T-cell (primary cell): ENCODE measurements at places on chromosomes 3 and 15.

- DNase-seq: no peak
These were observed 10.9 kb downstream of the LRRFIP2 start for GRCh38 chr3:37163262-37164015.

DNA sequence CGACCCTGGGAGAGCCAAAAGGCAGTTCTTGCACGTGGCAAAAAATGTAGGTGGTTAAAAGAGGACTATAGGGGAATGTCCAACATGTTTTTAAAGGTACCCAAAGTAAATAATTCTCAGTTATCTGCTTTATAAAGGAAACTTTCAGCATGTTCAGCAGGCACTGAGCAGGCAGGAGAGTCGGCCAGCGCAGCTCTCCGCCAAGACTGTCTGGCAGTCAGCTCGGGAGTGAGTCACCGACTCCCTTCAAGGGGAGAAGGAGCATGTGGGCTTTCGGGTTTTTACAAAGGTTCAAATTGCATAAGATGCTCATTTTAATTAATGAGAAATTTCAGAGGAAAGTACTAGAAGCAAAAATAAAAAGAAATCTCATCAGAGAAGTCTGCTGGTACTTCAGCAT lies 7.0 kb downstream of the GABRA5 start:
- no peak for DNase-seq

DNA sequence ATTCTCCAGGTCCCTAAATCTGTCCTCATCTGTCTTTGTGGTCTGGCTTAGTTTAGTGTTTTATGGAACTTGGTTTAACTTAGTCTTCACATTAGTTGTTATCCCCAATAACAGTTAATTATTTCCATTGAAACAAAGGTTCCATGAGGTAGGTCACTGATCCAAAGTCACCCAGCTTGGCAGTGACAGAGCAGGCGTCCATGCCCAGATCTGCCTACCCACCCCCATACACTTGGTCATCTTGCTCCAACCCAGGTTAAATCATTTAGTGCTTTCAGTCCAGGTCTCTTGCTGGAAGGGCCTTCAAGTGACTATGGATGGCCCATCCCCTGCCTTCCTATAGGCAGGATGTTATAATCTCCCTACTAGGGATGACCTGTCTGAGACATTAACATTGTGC lies 127.4 kb downstream of the MYRIP start:
- no peak for DNase-seq

DNA sequence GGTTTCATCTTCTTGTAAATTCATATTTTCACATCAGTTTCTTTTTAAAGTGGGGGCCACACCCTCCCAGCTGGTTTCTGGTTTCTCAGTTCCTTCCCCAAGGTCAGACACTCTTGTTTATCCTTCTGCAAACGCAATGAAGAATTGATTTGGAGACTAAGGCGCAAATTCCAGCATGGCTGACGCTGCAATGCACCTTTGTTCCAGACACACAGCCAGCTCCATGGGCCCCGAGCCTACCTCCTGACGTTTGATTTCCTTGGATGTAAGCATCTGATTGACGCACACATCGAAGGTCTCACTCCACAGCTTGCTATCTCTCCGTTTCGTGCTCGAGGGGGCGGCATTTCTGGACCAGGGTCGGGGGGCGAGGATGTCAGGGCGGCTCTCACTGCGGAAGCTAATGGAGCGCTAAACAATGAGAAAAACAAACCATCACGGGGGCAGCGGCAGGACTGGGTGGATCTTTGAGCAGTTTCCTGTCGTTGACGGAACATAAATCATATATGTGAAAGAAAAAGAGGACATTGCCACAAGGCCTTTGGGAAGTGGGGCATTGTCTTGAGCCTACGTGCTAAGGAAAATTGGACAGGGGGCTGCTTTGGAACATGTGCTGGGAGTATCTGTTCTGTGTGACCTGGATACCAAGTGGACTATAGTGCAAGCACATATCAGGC lies 46.9 kb downstream of the ARHGEF3 start:
- DNase-seq: peak; percentile 44

GRCh38 chr3:150497956-150498355 lies 48.3 kb downstream of the SERP1 start:
- DNase-seq: no peak

DNA sequence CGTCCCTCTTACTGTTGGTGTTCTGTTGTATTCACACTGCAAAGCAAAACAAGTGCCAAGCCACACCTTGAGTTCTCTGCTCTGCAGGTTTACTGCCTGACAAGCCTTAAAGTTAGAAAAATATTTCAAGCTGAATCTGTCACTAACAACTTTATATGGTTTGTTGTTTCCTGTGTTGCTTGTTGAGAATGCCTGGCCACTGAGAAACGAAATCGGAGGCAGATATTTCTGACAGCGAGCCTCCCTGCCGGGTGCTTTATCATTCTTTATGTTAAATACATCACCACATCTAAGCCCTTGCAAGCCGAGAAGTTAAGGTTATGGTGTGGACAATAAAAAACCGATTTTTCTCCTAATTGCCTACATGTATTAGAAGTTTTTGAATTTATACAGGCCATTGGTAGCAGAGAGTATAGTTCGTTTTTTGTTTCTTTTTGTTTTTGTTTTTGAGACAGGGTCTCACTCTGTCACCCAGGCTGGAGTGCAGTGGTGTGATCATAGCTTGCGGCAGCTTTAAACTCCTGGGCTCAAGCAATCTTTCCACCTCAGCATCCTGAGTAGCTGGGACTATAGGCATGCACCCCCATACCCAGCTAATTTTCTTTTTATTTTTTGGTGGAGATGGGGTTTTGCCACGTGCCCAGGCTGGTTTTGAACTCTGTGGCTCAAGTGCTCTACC lies 188.4 kb upstream of the ICE2 start:
- DNase-seq: no peak

- no peak for DNase-seq
These were observed 452.9 kb upstream of the NECTIN3 start for GRCh38 chr3:110618512-110619226.

DNA sequence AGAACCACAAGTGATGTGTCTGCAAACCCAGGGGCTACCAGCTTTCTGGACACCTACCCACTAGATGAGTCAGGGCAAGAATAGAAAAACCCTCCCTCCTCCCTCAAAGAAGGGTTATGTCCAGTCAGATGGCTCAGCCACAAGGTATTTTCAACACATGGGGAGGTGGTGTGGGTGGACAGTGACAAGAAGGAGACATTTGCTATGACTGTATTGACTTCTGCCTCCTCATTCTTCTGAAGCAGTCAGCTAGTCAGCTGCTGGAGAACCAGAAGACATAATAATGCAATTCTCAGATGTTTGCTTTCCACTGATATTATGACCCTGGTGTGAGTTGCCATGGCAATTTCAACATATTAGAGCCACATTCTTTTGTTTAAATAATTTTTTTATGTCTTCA lies 66.7 kb upstream of the GOLGA8B start:
- no peak for DNase-seq

GRCh38 chr15:91898843-91899242 lies 45.3 kb downstream of the SLCO3A1 start:
- no peak for DNase-seq

GRCh38 chr15:87896936-87897335 lies 359.6 kb downstream of the NTRK3 start:
- no peak for DNase-seq

GRCh38 chr3:197496746-197497125 lies 59.0 kb downstream of the BDH1 start:
- DNase-seq: no peak

DNA sequence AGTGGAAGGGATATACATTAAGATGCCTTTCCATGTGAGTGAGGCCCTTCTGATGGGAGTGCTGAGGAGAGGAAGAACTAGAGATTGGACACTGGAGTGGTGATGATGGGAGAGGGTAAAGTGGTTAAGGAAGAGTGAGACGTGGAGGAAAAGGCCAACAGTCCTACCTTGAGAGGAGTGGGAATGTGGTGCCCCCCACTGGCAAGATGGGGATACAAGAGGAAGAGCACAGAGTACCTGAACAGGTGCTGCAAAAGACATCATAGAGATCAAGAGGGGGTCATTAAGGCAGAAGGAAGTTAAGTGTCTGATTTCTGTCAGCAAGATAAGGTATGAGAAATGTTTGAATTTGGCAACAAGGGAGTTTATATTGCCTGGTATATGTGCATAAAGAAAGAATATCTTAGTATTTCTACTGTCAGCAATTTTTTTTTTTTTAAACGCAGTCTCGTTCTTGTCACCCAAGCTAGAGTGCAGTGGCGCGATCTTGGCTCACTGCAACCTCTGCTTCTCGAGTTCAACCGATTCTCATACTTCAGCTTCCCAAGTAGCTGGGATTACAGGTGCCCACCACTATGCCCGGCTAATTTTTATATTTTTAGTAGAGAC lies 34.0 kb downstream of the ARIH2 start:
- DNase-seq: peak; percentile 38

DNA sequence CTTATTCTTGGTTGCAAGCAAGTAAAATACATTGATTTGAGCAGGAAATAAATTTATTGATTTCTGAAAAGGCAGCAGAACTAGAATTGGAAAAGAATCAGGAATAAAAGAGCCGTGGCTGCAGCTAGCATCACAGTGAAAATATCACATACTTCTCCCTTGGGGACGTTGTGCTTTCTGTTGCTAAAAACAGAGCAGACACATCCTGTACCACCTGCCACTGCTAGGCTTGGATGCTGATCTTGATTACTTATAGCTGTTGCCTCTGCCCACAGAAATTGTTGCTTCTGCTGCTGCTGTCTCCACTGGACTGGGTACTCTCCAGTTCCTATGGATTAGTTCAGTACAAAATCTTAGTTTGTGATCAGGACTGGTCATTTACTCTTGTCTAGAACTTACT lies 283.8 kb downstream of the C3orf38 start:
- no peak for DNase-seq

- DNase-seq: no peak
These were observed 27.0 kb upstream of the TFG start for GRCh38 chr3:100682056-100682853.

- no peak for DNase-seq
These were observed 94.7 kb downstream of the LRIG1 start for GRCh38 chr3:66406163-66406562.

- no peak for DNase-seq
These were observed 189.4 kb downstream of the PTPRG start for GRCh38 chr3:61750766-61751165.

GRCh38 chr3:69165744-69166143 lies 43.3 kb upstream of the LMOD3 start:
- DNase-seq: no peak

DNA sequence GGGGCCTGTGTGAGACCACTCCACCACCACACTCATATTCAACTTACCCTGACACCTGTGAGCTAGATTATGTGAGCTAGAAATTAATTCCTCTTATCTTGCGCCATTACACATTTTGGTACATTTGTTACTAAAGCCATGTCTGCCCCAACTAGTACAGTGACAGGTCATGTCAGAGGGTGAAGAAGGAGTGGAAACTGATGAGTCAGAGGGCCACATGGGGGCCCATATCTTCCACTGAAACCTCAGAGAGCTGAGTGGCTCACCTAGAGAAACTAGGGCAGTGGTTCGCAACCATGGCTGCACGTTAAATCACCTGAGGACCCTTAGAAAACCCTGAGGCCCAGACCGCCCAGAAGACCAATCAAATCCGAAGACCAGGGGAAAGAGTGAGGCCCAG lies 15.7 kb upstream of the MEF2A start:
- no peak for DNase-seq

DNA sequence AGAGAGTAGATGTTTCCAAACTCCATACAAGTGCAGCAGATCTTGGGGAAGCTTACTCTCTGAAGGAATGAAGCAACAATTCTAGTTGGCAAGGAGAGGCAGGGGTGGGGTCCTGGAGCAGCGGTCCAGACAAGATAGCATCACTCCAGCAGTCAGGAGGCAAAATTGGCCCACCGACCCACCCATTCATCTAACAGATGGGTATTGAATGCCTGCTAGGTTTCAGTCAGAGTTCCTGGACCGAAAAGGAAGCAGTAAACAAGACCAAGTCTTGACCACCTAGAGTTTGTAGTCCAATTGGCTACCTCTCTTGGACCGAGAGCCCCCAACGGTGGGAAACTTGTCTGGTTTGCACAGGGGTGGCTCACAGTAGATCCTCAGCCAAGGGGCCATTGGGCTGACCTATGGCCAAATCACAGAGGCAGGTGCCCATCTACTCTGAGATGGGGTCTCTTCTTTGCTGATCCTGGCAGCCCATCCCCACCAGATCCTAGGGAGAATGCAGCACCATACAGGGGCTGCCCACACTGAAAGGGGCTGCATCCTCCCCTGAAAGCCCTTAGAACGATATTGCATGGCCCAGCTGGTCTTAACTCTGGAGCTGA lies 74.3 kb downstream of the CORO2B start:
- DNase-seq: no peak

DNA sequence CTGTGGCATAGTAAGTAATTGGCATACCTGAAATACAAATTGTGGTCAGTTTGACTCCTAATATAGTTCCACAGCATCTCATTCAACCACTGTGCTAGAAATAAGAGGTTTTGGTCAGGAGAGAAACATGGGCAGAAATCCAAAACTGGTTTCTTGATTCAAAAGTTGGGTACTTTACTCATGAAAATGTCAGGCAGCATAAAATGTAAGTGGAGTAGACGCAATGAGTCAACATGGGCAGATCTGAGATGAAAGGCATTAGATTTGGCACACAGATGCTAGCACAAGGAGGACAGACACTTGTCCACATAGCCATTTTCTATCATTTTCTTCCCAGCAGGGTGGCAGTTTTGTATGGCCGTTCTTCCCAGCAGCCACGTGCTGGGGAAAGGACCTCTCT lies 255.8 kb upstream of the CDIN1 start:
- no peak for DNase-seq

DNA sequence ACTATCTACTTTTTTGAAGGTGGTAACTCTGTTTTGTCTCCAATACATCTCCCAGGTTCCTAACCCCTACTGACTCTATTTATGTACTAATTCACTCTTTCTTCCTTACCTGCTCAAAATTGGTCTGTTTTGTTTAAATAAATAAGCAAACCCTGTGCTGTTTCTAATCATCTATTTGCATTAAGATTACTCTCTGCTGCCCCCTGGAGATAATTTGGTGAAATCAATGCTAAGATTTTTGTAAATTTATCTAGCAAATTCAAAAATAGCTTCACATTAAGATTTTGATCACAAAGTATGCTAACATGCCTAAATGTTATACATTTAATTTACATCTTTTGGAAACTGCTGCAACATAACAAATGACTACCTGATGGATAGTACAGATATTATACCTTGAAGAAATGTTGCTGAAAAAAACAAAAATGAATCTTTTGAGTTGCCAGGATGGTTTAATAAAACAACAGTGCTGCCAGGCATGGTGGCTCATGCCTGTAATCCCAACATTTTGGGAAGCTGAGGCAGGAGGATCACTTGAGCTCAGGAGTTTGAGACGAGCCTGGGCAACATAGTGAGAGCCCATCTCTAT lies 4.4 kb upstream of the CD200R1 start:
- DNase-seq: no peak

- no peak for DNase-seq
These were observed 856.4 kb upstream of the ALCAM start for GRCh38 chr3:104510131-104510849.

- DNase-seq: no peak
These were observed 199.1 kb downstream of the LRRN1 start for GRCh38 chr3:3998140-3998922.
